ENCODE measurements at places on chromosomes 6 and 20.
A peak's percentile ranks its signal among the peaks of the same experiment; 100 is the strongest.

GRCh38 chr20:6051505-6051904 lies 2.4 kb downstream of the LRRN4 start:
- DNase-seq = no peak

GRCh38 chr6:129685662-129686031 lies 24.3 kb downstream of the ARHGAP18 start:
- DNase-seq = no peak

DNA sequence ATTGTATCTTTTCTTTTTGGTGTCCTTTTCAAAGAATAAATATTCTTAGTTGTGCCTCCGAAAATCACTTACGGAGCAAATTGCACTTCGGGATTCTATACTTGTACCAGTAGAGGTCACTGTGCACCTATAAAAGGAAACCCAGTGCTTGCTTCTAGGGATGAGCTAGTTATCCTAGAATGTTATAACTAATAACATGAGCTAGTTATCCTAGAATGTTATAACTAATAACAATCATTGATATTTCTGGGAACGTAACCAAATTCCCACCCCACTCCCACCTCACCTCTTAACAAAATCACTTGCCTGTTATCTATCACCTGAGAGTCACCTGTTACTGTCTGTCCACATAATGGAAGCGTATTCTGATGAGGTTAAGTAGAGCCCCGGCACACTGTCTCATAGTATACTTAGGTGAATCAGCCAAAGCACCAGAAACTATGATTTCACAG lies 126.9 kb upstream of the TIAM2 start:
- no peak for DNase-seq

DNA sequence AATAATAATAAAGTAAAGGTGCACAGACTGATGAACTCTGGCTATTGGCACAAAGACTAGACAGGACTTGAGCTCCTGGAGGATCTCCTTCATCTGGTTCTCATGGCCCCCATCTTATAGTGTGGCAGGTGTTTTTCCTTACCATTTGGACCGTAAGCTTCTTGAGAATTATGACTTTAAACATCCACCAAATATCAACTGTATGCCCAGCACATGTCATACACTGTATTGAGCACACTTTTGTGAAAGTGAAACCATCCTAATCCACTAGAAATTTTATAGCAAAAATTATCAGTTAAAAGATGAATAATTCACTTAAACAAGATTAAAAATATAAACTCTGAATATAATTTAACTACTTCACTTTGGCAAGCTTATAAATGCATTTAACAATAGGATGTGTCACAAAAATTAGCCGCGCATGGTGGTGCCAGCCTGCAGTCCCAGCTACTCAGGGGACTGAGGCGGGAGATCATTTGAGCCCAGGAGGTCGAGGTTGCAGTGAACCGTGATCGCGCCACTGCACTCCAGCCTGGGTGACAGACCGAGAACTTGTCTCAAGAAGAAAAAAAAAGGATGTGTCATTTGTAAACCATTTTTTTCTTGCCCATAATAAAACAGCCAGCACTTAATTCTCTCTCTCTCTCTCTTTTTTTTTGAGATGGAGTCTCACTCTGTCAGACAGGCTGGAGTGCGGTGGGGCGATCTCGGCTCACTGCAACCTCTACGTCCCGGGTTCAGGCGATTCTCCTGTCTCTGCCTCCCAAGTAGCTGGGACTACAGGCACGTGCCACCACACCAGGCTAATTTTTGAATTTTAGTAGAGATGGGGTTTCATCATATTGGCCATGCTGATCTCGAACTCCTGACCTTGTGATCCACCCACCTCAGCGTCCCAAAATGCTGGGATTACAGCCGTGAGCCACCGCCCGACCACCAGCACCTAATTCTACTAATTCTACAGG lies 9.1 kb downstream of the HIVEP2 start:
- no peak for DNase-seq

DNA sequence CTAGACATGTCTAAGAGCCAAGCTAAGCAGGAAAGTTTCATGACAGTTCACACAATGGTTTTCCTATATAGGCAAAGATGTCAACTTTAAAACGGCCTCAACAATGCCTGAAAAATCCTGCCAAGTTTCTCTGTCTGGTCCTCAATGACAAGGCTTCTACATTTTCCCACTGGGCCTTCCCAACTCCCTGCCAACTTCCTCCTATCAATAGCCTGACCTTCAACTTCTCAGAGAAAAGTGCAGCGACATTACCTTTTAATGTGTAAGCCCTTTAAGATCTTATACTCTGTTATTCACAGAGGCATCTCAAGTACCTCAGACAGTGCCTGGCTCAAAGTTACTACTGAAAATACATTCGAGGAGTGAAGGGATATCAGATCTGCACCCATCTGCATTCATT lies 56.2 kb upstream of the BTBD3 start:
- no peak for DNase-seq

- DNase-seq = no peak
Measured at GRCh38 chr6:157927011-157927410, 54.7 kb upstream of the SYNJ2 start.

DNA sequence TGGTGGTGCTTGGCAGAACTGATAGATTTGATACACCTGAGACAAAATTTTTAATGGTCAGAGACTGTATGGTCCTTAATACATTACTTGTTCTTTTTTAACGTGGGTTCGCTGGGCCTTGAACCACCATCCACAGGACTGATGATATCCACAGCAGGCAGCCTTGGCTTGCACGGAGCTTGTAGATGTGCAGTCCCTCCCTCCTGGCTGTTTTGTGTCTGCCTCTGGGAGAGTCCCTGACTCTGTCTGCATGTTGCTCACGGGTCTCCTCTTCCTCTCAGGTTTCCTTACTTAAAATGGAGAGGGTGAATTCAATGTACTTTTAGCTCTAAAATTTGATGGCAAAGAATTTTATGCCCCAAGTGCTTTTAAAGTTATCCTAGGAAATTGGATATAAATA lies 17.5 kb downstream of the KIF25 start:
- no peak for DNase-seq

- no peak for DNase-seq
Measured at GRCh38 chr20:3436864-3437574, 29.6 kb upstream of the DNAAF9 start.

DNA sequence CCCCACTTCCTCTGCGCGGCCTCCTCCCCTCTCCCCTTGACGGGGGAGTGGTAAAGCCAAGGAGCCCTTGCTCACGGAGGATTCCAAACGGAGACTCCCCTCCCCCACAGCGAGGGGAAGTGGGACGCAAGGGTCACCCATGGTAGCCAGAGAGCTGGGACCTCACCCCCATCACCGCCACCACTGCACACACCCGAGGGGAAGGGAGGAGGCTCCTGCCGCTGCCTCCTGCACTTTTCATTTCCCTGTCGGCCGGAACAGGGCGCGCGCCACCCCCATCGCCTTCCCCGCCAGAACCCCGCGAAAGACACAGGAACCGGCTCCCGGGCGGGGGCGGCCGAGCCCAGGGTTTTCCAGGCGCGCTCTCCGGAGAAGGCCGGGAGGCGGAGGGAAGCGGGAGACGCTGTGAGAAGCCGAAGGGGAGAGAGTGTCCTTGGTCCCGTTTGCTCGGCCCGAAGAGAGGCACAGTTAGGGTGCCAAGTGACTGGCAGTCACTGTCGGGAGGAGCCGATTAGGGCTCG lies 789 bp downstream of the CCND3 start:
- peak; percentile 61 for DNase-seq

All from ureter (tissue), 1 donor.